Hematopoietic multipotent progenitor cell treated with erythropoietin and hydrocortisone succinate and interleukin-3 and kit ligand, for 4 days (in vitro differentiated cells): ENCODE measurements at places on chromosomes 4 and X.

- peak; percentile 82 for DNase-seq
Measured at GRCh38 chrX:71178908-71179307, 34.3 kb downstream of the NLGN3 start.

GRCh38 chr4:185115827-185116232, 27.2 kb upstream of the SLC25A4 start:
- peak; percentile 90 for DNase-seq

GRCh38 chr4:1871471-1872021, 353 bp downstream of the NSD2 start:
- peak; percentile 65 for DNase-seq

DNA sequence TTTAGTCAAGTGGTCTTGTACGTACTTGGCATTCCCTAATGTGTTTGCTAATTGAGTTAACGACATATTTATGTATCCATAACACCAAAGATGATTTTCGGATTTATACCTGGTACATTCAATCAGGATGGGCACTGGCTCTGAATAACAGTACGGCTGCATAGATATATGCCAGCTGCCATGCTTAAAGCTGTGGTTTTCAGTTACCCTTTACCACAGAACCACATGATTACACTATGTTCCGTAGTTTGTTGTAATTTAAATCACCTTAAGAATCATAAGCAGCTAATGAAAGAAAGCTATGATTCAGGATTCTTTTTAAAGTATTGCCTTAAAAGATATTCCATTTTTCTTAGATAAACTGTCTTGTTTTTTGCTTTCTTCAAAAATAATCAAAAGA, 53.6 kb downstream of the FIP1L1 start:
- peak; percentile 67 for DNase-seq

- DNase-seq, result no peak
Measured at GRCh38 chr4:125322366-125322730, 7.6 kb downstream of the FAT4 start.
